ENCODE measurements at places on chromosomes 6 and 20.

- DNase-seq = no peak
These were observed 290.5 kb upstream of the MANEA start for GRCh38 chr6:95286874-95287273.

GRCh38 chr20:61807471-61808160 lies 258.1 kb downstream of the TAF4 start:
- no peak for DNase-seq

DNA sequence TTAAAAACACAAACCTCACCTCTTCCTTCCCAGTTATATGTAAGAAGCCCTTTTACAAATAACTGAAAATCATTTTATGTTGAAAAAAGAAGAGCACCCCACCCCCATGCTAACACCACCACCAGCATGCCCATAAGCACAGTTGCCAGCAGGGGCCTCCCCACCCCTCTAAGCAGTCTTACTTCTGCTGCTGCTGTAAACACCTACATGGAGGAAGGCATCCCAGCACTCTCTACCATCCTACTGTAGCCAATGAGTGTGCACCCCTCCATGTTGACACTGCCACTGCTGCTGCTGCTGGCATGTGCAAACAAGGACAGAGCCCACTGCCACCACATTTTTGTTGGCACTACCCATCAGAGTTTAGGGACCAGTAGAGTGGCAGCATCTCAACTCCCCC lies 49.6 kb upstream of the PHIP start:
- DNase-seq = no peak

DNA sequence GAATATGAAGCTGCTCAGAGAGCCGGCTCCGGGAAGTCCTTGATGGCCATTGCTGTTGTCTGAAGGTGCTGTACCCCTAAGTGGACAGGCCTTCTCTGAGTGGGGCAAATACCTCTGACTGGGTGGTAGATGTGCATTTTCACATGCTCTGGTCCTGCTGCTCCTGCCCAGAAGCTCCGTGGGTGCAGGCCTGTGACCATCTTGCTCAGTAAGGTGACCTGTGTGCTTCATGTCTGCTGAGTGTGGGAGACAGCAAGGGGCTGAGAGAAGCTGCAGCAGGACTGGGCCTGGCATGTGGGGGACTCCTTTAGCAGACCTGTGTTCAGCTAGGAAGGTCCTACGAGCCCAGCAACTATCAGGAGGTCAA lies 5.0 kb downstream of the SPATA2 start:
- no peak for DNase-seq

GRCh38 chr6:736657-737446 lies 43.9 kb upstream of the EXOC2 start:
- DNase-seq = no peak

- no peak for DNase-seq
These were observed 206.3 kb downstream of the UNC5CL start for GRCh38 chr6:40832691-40833090.

DNA sequence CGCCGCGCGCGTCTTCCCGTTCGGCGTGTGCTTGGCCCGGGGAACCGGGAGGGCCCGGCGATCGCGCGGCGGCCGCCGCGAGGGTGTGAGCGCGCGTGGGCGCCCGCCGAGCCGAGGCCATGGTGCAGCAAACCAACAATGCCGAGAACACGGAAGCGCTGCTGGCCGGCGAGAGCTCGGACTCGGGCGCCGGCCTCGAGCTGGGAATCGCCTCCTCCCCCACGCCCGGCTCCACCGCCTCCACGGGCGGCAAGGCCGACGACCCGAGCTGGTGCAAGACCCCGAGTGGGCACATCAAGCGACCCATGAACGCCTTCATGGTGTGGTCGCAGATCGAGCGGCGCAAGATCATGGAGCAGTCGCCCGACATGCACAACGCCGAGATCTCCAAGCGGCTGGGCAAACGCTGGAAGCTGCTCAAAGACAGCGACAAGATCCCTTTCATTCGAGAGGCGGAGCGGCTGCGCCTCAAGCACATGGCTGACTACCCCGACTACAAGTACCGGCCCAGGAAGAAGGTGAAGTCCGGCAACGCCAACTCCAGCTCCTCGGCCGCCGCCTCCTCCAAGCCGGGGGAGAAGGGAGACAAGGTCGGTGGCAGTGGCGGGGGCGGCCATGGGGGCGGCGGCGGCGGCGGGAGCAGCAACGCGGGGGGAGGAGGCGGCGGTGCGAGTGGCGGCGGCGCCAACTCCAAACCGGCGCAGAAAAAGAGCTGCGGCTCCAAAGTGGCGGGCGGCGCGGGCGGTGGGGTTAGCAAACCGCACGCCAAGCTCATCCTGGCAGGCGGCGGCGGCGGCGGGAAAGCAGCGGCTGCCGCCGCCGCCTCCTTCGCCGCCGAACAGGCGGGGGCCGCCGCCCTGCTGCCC lies 1.1 kb downstream of the SOX4 start:
- DNase-seq = no peak

DNA sequence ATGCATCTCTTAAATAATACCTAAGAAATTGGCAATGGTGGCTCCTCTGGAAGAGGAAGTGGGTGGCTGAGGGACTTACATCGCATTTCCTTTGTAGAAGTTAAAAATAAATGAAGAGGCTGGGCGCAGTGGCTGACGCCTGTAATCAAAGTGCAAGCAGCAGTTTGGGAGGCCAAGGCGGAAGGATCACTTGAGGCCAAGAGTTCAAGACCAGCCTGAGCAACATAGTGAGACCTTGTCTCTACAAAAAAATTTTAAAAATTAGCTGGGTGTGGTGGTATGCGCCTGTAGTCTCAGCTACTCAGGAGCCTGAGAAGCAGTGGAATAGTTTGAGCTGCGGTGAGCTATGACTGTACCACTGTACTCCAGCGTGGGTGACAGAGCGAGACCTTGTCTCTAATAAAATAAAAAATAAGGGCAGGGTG lies 12.2 kb upstream of the NCOA3 start:
- DNase-seq = no peak

DNA sequence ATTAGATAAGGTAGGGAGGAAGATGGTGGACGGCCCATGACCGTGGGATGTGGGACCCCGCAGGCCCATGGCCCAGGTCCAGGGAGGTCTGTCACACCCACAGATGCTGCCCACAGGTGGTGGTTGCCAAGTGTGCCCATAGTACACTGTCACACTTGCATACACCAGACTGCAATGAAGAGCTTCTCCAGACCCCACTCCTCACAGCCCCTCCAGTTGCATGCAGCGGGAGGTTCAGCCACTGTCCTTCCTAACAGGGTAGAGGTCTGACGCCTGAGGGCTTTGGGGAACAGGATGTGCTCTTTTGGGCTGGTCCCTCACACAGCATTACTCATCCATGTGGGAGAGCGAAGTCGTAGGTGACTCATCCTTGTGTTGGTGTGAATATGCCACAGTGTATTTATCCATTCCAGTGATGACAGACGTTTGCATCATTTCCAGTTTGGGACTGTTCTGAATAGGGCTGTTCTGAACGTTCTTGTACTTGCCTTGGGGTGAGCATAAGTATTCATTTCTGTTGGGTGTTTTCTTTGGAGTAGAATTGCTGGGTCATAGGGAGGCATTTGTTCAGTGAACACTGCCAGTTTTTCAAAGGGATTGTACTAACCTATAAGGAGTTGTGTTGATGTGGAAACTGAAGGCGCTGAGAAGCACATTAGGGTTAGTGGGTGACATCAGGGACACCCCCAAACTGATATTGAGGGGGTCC lies 10.1 kb upstream of the PYGB start:
- DNase-seq = no peak
